ENCODE measurements at places on chromosomes 6 and 20.
A peak's percentile ranks its signal among the peaks of the same experiment; 100 is the strongest.

GRCh38 chr20:53061192-53062108, 89.3 kb downstream of the TSHZ2 start:
- DNase-seq, result peak; percentile 56

GRCh38 chr6:169340395-169340794, 86.7 kb upstream of the THBS2 start:
- DNase-seq, result no peak

DNA sequence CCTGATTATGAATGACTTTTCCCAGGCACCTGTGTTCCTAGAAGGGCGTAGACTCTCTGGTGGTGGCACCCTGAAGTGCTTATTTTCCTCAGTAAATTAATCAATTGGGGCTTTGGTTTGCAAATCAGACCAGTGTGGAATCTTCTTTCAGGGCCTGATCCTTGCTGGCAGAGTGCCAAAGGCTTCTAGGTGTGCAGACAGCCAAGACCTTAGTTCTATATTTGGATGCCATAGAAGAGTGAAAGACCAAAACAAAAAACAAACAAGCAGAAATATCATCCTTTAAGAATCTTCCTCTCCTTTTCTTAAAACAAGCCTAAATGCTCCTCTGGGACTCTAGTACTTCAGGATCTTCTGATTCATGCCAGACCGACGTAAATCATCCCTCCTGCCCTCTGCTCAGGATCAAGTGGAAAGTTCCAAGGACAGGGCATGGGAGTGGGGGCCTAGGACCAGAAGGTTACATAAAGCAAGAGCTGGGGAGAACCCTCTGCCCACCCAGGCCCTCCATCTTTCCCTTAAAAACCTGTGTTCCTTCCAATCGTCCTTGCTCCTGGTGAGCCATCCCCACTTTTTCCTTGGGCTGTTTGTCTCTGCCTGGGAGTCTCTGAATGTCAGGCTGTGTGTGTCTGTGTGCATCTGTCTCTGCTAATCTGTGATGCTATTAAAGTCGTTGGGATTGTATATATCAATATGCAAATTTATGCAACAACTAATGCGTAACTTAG, 70.5 kb upstream of the MYLIP start:
- no peak for DNase-seq

DNA sequence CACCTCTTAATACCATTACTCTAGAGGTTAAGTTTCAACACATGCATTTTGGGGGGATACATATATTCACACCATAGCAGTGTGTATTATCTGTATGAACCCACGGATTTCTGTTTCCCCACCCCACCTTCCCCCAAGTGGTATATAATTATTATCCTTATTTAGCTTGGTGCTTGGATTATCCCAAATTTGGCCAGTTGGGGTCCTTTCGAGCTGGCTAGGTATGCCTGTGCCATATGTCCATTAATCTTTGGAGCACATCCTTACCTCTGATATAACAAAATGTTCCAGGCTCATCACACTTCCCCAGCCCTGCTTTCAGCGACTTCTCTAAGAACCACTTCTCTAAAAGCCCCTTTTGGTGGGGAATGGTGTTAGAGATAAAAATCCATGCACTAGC, 118.7 kb upstream of the MLIP start:
- no peak for DNase-seq

DNA sequence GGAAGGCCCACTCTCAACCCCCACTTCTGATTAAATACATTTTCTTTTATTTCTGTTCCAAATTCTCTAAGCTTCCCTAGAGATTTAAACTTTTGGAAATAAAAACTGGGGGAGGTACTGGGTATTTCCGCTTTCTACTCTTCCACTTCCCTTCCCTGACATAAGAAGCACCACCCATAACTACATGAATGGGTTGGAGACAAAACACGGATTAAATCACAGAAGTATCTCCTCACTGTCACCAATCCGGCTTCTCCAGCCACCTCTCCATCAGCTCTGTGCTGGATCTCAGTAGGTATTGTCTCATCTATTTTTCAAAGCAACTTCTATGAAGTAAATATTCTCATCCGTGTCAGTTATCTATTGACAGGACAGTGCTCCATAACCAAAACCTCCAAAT, 150.7 kb downstream of the TSHZ2 start:
- no peak for DNase-seq

GRCh38 chr6:22926790-22927354, 357.5 kb downstream of the HDGFL1 start:
- no peak for DNase-seq

DNA sequence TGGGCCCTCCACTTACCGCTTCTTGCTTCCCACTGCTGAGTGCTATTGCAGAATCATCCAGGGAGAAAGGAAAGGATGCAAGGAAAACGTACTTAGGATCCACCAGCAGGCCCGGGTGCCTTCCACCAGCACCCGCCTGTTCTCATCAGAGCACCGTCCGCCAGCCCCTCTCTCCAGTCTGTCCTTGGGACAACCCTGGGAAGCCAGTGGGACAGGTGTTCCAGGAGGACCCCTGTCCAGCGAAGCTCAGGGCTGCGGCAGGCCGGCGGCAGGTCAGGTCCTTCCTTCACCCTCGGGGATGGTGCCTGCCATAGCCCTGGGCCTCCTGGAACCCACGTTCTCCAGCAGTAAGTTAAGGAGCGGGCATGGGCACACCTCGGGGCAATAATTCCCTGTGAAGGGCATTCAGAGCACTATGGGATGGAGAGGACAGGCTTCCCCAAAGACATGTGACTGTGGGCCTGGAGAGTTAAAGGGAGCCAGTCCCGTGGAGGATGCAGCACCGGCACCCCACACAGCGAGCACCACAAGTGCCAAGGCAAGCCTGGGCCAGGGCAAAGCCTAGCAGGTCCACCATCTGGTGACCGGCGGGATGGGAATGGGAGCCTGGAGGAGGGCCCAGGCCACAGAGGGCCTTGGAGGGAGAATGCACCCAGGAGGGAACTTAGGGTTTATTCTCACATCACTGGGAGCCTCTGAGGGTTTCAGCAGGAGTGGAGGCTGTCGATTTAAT, 396.7 kb downstream of the TAF4 start:
- no peak for DNase-seq

DNA sequence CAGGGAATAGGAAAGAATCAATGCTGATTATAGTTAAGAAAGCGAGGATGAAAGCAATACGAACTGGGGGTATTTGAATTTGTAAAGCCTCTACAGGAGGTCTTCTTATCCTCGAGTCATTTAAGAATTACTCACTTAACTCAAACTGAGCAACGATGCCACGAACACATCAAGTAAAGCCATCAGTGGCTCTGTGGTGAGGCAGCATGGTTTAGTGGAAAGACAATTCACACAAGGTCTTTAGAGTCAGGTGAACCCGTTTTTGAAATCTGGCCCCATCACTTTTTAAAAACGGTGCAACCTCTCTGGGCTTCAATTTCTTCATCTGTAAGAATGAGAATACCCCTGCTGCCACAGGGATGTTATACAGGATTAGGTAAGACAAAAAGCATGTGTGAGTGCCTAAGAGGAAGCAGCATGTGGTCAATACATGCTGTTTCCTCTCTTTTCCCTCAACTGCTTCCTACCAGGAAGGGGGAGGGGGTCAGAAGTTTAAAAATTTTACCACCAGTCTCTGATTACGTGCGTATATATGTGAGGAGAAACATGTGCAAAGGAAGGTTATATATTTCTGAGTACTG, 162.0 kb downstream of the BTBD9 start:
- DNase-seq, result no peak

GRCh38 chr6:14981960-14982359, 263.9 kb upstream of the JARID2 start:
- DNase-seq, result no peak

DNA sequence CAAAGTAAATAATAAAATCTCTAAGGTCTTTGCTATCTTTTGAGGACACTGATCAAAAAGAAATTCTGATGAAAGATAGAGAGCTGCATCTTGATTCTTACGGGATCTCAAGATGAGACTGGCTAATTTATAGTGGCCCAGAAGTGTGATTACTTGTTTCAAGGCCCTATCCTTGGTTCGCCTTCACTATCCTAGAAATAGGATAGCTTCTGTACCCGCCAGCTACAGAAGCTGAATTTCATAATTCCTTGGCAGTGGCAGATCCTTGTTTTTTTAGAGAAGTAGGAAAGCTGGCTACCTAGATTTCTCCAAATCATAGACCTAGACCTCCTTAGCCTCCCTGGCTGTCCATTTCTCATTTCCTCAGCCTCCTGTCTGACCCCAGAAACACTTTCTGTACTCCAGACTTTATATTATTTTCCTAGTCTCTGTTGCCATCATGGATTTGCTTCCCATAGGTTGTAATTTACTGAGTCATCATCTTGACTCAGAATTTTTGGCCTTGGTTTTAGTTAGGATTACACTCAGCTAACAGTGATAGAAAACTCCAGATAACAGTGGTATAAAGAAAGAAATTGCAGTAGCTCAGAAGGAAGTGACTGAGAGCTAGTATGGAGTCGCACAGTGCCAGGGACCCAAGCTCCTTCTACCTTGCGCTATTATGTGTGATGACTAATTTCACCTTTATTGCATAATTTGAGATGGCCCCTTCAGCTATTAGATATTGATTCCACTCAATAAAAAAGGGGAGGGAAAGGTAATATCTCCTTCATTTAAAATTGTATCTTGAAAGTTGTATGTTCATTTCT, 27.7 kb downstream of the PHF3 start:
- peak; percentile 76 for DNase-seq

DNA sequence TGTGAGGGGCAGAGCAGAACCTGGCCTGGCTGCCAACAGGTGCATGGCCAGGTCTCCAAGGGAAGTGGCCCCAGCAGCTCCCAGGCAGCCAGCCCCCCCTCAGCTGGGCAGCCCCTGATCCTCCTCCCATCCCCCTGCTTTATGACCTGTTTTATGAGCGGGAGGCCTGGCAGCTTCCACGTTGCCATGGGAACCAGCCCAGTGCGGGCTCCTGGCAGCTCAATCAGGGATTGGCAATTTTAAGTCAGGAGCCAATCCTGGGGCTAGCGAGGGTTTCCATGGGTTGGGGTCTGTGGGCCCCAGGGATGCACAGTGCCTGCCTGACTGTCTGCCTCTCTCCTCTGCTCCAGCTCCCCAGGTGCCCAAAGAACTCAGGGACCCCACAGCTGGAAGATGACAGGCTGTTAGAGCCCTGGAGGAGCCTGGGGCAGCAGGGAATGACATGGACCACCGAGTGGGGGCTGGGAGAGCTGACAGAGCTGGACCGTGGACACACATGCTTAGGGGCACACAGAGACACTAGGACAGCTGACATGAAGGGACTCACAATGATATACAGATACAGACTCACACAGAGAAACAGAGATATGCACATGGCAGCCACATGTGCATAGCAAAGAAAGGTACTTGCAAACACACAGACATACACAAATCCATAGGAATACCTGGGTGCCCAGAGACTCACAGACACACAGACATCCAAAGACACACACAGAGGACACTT, 56.5 kb upstream of the SIRPA start:
- DNase-seq, result no peak

- DNase-seq, result no peak
Measured at GRCh38 chr6:6346427-6347023, 26.1 kb upstream of the F13A1 start.

DNA sequence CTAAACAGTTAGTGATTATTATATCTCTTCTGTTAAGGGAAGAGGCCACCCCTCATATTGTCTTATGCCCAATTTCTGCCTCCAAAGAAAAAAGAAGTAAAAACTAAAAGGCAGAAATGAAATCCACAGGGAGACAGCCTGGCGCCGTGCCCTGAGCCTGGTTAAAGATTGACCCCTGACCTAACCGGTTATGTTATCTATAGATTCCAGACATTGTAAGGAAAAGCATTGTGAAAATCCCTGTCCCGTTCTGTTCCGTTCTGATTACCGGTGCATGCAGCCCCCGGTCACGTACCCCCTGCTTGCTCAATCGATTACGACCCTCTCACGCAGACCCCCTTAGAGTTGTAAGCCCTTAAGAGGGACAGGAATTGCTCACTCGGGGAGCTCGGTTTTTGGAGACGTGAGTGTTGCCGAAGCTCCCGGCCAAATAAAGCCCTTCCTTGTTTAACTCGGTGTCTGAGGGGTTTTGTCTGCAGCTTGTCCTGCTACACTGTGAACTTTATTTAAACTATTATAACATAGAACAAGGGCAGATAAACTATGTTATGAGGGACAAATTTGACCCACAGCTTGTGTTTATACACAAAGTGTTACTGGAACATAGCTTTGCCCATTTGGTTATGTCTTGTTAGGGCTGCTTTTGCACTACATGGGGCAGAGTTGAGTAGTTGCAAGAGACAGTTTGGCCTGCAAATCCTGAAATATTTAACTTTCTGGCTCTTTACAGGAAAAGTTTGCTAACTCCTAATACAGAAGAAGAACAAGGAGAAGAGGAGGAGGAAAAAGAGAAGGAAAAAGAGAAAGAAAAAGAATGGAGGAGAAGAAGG, 49.6 kb downstream of the CD24 start:
- no peak for DNase-seq

DNA sequence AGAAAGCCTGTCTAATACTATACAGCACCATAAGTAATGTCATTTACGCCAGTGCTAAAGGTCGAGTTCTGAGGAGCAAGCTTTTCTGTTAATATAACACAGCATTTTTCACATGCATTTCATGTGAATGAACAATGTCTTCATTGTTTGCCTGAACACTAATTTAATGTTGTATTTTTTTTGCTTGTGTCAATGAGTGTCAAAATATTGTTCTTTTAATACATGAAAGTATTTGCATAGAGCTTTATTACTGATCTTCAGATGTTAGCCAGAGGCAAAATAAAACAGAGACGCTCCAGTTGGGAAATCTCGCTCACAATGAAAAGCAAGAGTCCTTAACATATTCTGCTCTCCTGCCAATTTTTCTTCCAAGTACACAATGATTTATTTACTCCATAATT, 151.8 kb downstream of the FOXC1 start:
- DNase-seq, result no peak

- DNase-seq, result no peak
Measured at GRCh38 chr6:44388887-44389286, 1.4 kb downstream of the CDC5L start.

- DNase-seq, result no peak
Measured at GRCh38 chr6:166343150-166343487, 774 bp upstream of the SFT2D1 start.

GRCh38 chr6:140921366-140922226, 1211.1 kb upstream of the GJE1 start:
- peak; percentile 88 for DNase-seq

DNA sequence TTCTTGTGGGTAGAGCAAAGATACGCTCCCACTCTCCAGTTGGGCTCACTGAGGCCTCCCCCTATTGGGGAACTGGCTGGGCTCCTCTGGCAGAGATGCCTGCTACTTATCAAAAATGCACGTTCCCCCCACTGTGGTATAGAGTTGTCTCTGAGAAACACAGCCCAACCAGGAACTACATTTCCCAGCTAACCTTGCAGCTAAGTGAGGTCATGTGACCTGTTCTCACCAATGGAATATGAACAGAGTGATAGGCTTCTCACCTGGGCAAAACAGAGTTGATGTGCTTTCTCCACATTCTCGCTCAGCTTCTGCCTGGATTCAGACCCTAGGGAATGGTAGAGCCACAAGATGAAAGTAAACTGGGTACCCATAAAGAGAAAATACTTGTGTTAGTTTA, 49.1 kb upstream of the PTPRT start:
- no peak for DNase-seq

GRCh38 chr6:85468326-85468725, 18.4 kb downstream of the NT5E start:
- DNase-seq, result no peak
